Activated CD8-positive, alpha-beta memory T cell treated with anti-CD3 and anti-CD28 coated beads, Interleukin-2, amount 50 U/mL, for 48 hours (primary cell): ENCODE measurements at places on chromosomes 2 and 18.
A peak's percentile ranks its signal among the peaks of the same experiment; 100 is the strongest.

DNA sequence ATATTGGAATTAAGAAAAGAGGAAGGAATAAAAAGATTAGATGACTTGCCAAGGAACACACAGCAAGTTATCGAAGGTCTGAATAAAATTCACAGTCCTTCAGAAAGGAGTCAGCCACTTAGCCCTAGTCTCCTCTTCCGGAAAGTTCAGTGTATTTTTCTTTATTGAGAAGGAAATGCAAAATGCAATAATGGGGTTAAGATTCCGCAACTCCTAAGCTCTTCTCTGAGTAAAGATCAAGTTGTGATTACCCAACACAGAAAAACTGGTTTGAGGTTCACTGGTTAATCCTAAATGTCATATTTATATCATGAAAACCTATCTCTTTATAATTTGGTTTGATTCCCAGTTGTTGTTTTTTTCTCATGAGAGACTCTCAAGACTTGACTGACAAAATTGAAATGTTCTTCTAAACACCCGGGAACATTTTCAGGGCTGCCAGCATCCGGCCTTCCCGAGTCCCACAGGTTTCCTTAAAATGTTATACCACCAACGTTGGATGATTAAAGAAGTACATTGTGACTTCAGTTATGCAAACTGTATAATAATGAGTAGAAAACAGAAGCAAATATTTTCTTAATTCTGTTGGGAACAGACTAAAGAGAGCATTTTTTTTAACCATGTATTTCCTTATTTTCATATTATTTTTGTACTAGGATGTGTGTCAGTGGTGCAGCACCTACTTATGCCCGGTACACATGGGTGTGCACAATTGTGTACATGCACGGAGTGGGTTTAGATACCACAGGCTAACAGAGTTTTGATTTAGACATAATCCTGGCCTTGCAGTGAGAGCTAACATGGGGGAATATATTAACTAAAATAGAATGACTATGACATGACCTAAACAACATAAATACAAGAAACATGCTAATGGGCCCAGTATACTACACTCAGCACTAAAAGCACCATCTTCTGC lies 100.2 kb downstream of the STK39 start:
- no peak for DNase-seq

DNA sequence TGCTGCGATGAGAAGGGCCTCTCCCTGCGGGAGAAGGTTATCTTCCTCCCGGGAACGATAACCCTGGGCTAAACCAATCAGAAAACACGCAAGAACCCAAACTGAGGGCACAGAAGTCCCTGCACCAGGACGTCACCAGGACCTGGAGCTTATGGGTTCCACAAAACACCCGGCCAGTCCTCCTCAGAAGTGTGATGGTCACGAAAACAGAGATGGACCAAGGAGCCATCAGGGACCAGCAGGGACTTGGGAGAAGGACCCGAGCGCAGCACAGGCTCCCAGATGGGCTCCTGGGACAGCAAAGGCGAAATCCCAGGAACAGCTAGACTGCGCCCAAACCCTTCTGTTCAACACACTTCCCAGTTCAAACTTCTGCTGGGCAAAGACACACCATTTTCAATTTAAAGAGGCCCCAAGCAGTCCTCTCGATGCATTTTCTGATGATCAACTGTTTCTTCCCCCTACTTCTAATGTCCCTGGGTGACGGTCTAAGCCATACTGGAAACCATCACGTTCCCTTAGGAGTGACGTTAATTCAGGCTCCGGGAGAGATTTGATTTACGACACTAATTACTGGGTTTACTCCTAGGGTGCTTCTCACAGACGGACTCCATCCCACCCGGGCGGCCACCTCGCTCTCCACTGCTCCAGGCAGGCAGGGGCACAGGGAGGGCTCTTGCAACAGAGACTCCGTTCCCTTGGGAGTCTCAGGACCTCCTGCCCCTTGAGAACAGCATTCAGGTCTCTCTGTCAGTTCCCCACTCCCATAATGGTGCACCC lies 29.2 kb downstream of the ZNF516 start:
- peak; percentile 37 for DNase-seq

- DNase-seq = no peak
Measured at GRCh38 chr2:120722246-120722567, 13.5 kb upstream of the GLI2 start.

DNA sequence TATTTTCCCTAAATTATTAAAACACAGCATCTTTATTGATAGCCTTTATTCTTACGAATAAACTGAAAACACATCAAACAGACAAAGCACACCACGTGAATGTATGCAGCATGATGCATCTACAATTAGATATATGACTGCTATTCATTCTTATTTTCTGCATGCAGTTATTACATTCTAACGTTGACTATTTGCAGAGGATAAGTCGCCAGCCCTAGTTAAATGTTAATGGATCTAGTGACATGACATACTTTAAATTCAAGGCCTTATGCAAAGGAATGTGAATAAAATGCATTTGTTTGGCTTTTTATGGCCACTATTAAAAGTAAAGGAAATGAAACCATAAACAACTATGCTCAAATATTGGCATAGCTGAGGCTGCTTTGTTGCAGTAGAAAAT lies 172.4 kb downstream of the MAP2 start:
- no peak for DNase-seq

- no peak for DNase-seq
Measured at GRCh38 chr2:58109481-58109880, 62.9 kb downstream of the VRK2 start.

DNA sequence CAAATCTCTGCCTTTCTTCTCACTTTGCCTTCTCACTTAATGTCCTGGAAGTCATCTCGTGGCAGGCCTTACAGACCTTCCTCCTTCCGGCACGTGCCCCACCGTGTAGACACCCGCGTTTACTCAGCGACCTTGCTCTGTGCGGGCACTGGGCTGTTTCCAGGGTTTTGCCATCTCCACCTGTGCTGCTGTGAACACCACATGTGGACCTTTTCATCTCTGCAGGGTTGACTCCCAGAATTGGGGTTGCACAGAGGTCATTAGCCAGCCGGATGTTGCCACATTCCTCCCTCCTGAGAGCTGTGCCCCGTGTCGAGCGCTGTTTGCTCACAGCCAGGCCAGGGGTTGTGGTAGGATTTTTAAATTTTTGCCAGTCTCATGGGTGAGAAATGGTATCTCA lies 25.4 kb downstream of the KCNG2 start:
- no peak for DNase-seq

DNA sequence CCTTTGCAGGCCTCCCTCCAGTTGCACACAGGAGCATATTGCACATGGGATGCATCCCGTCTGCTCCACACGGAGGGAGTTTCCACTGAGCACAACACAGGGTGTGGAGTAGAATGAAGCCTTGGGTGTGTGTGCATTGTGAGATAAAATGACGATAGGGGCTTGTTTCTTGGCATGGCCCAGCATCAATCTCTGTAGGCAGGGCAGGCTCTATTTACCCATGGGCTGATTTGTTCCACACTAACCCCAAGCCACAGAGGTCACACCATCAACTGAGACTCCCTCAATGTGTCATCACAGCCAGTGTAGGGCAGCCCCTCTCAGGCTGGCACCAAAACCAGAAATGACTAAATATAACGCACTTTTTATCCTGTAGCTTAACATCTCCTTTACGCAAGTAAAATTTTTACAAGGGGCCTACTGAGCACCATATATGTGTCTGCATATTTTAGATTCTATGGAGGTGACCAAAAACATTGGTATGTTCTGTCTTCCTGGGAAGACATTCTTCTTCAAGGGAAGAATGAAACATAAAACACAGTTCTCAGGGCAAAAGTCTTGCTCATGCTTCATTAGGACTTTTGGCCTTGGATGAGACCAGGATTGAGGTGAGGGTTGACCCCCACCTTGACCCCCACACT lies 2.7 kb upstream of the GKN1 start:
- DNase-seq = no peak

DNA sequence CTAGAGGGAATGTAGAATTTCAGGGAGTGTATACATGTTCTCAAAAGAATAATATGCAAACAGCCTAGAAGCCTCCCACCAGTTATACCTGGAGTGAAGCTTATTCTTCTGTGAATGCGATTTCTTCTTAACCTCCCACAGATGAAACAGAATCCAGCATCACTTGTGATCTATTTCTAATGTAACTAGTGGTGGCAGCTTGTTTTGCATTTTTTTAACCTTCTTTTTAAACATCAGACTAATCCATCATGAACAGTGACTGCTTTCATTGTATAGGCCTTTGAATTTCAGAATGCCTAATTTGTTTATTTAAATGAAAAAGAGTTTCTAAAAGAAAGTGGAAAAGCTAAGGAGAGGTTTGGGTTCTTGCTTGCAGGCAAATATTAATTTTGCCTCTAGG lies 85.7 kb upstream of the EPHA4 start:
- DNase-seq = no peak

GRCh38 chr2:202990501-202990900 lies 24.2 kb upstream of the NBEAL1 start:
- DNase-seq = no peak

GRCh38 chr18:34744569-34744968 lies 34.5 kb downstream of the DTNA start:
- no peak for DNase-seq

GRCh38 chr2:72789241-72789640 lies 36.6 kb downstream of the EXOC6B start:
- DNase-seq = no peak
